ENCODE measurements at places on chromosomes 13 and 19.

DNA sequence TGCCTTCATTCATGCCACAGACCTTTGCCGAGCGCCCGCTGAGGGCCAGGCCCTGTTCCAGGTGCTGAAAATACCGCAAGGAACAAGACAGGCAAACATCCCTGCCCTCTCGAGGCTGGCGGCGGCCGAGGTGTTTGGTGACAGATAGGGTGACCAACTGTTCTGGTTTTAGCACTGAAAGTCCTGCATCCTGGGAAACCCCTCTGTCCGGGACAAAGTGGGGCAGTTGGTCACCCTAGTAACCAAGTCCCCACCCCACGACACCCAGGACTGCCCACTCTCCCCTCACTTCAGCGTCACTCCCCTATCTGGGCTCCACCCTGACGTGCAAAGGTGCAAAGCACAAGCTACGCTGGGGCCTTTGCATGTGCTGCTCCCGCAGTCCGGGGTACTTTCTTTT lies 17.3 kb downstream of the ZBTB7A start:
- no peak overlapping the region for H3K27ac ChIP-seq
- H3K36me3 ChIP-seq, result peaks cover 33% of the 10 kb centered on the region
- peaks cover 20% of the 10 kb centered on the region for H3K4me1 ChIP-seq
- no peaks in the 10 kb centered on the region for H3K27me3 ChIP-seq
- no peak for DNase-seq

GRCh38 chr19:41933693-41934426 lies 5.6 kb upstream of the ERFL start:
- DNase-seq, result no peak
- peaks cover 47% of the 10 kb centered on the region for H3K4me1 ChIP-seq
- H3K4me3 ChIP-seq, result no peak overlapping the region
- H3K27me3 ChIP-seq, result peaks cover 22% of the 10 kb centered on the region

- H3K4me1 ChIP-seq, result peaks cover 65% of the 10 kb centered on the region
- DNase-seq, result no peak
- peaks cover 48% of the 10 kb centered on the region for H3K36me3 ChIP-seq
- no peaks in the 10 kb centered on the region for H3K27me3 ChIP-seq
- H3K4me3 ChIP-seq, result peak overlapping the region; percentile 78
- peak overlapping the region; percentile 94 for H3K27ac ChIP-seq
Observed at GRCh38 chr13:40653527-40654318, 12.7 kb downstream of the FOXO1 start.

DNA sequence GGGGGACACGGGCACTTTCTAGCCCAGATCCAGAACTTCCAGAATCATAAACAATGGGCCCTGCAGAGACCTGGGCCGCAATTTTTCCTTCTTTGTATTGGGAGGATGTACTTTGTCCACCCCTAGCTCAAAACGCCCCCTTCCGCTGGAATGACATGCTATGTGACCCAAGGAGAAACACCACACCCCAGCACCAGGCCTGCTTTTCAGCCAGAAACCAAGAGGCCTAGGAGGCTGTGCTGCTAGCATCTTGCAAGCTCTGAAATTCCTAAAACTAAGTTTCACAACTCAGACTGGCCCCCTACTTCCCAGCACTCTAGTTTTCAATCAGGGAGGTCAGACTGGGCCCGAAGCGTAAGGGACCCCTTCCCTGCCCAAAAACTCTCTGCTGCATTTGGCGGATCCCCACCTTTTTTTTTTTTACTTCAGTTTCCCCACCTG lies 538 bp downstream of the LSM4 start:
- peak overlapping the region; percentile 95 for H3K27ac ChIP-seq
- H3K27me3 ChIP-seq, result no peaks in the 10 kb centered on the region
- peaks cover 53% of the 10 kb centered on the region for H3K4me1 ChIP-seq
- H3K36me3 ChIP-seq, result peaks cover 32% of the 10 kb centered on the region
- DNase-seq, result peak; percentile 86

DNA sequence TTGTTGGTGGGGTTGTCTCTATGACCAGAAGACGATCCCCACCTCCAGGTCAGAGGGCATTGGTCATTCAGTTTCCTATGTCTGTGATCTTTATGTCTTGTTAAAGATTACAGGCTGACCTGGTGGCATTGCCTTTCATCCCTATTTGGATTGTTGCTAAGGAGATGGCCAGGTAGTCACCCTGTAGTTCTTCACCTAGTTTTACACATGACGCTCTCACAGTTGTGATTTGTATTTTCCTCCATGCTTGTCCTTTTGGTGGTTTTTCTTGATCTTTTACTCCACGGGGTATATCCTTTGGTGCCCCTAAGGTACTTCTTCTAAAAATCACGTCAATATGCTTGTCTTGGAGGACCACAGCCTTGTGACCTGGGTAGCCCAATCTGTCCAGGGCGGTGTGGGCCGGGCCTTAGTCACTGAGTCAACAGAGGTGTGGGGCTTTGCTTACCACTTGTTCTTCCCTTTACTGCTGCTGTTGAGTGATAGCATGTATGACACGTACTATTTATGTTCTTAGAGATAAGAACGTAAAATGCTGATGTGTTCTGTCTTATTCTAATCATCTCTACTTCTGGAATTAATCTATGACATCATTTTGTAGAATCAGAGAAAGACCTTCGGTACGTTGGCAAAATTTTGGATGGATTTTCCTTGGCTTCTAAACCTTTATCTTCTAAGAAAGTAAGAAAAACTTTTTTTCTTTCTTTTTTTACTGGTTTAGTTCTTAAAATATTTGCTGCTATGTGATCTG lies 20.1 kb downstream of the GPATCH1 start:
- no peak overlapping the region for H3K4me3 ChIP-seq
- no peaks in the 10 kb centered on the region for H3K4me1 ChIP-seq
- DNase-seq, result no peak
- no peaks in the 10 kb centered on the region for H3K27me3 ChIP-seq
- H3K27ac ChIP-seq, result no peak overlapping the region
- H3K36me3 ChIP-seq, result peaks cover 39% of the 10 kb centered on the region

GRCh38 chr19:2084993-2085720 lies 11.0 kb downstream of the MOB3A start:
- DNase-seq, result peak; percentile 99
- H3K27ac ChIP-seq, result peak overlapping the region; percentile 100
- peak overlapping the region; percentile 98 for H3K4me3 ChIP-seq
- peaks cover 65% of the 10 kb centered on the region for H3K4me1 ChIP-seq

- no peak overlapping the region for H3K27ac ChIP-seq
- H3K4me1 ChIP-seq, result peaks cover 5% of the 10 kb centered on the region
- peaks cover 29% of the 10 kb centered on the region for H3K27me3 ChIP-seq
- H3K4me3 ChIP-seq, result no peak overlapping the region
- DNase-seq, result no peak
- H3K36me3 ChIP-seq, result no peaks in the 10 kb centered on the region
Observed at GRCh38 chr13:20717581-20718542, 14.4 kb downstream of the IL17D start.

GRCh38 chr13:114323349-114323748 lies 9.0 kb downstream of the CHAMP1 start:
- DNase-seq, result no peak
- no peak overlapping the region for H3K27ac ChIP-seq
- peaks cover 38% of the 10 kb centered on the region for H3K4me1 ChIP-seq
- H3K27me3 ChIP-seq, result no peaks in the 10 kb centered on the region
- peaks cover 63% of the 10 kb centered on the region for H3K36me3 ChIP-seq

- no peak overlapping the region for H3K27ac ChIP-seq
- H3K27me3 ChIP-seq, result no peaks in the 10 kb centered on the region
- DNase-seq, result no peak
Observed at GRCh38 chr19:56949626-56950025, 109.1 kb upstream of the PEG3 start.

- peaks cover 8% of the 10 kb centered on the region for H3K27me3 ChIP-seq
- no peak overlapping the region for H3K4me3 ChIP-seq
- H3K4me1 ChIP-seq, result no peaks in the 10 kb centered on the region
- H3K36me3 ChIP-seq, result no peaks in the 10 kb centered on the region
- H3K27ac ChIP-seq, result no peak overlapping the region
Observed at GRCh38 chr13:32001154-32001768, 30.3 kb upstream of the FRY start.

DNA sequence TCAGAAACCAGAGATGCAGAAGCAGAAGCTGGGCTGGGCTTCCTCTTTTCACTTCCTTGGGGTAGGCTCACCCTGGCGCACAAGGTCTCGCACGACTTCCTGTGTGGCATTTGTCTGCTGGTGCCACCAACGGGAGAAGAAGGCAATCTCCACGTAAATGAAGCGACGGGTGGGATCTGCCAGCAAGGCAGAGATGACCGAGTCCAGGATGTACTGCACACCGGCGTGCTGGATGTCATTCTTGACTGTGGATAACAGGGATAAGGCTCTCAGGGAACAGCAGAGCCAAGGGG lies 1.3 kb downstream of the MAN2B1 start:
- peaks cover 44% of the 10 kb centered on the region for H3K36me3 ChIP-seq
- H3K4me3 ChIP-seq, result peak overlapping the region; percentile 92
- peak overlapping the region; percentile 98 for H3K27ac ChIP-seq
- DNase-seq, result peak; percentile 85

DNA sequence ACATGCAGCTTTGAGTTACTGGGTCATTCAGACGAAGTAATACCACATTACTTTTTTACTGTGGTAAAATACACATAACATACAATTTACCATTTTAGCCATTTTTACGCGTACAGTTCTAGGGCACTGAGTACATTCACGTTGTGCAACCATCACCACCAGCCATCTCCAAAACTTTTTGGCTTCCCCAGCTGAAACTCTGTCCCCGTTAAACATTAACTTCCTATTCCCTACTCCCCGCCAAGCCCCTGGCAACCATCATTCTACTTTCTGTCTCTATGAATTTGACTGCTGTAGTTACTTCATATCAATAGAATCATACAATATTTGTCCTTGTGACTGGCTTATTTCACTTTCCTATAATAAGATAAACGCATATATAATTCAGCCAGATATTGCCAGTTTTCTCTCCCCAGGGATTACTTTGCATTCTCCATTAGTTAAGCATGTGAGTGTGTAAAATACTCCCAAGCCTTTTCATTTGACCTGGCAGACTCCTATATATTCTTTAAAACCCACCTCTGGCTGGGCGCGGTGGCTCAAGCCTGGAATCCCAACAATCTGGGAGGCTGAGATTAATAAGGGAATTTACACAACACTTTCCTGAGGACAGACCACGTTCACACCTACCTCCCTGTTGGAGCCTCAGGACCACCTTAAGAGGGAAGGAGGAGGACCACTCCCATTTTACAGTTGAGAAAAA lies 10.0 kb upstream of the CYP4F22 start:
- H3K4me1 ChIP-seq, result peaks cover 8% of the 10 kb centered on the region
- H3K27me3 ChIP-seq, result peaks cover 20% of the 10 kb centered on the region
- H3K27ac ChIP-seq, result no peak overlapping the region
- no peaks in the 10 kb centered on the region for H3K36me3 ChIP-seq

DNA sequence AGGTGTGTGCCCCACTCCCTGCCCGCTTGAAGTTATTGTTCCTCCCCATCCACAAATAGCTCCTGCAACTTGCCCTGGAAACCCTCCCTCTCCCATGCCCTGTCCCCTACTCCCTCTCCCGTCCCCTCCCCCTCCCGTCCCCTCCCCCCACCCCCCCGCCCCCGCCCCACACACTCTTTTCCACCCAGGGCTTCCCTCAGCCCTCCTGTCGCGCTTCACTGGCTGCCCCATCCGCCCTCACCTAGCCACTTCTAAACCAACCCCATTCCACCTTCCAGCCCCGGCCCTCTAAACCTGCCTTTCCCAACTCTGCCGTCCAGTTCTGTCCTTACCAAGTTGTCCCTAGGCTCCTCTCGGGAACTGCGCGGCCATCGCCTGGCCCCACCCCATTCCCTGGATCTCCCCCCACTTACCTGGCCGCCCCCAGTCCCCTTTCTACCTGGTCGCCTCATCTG lies 993 bp downstream of the RGL3 start:
- H3K36me3 ChIP-seq, result no peaks in the 10 kb centered on the region
- no peak overlapping the region for H3K27ac ChIP-seq
- peaks cover 62% of the 10 kb centered on the region for H3K27me3 ChIP-seq
- no peak overlapping the region for H3K4me3 ChIP-seq
- no peak for DNase-seq

- no peak overlapping the region for H3K27ac ChIP-seq
- no peaks in the 10 kb centered on the region for H3K27me3 ChIP-seq
- H3K4me1 ChIP-seq, result no peaks in the 10 kb centered on the region
- H3K36me3 ChIP-seq, result peaks cover 60% of the 10 kb centered on the region
- H3K4me3 ChIP-seq, result no peak overlapping the region
Observed at GRCh38 chr19:16224293-16225045, 26.8 kb downstream of the AP1M1 start.

DNA sequence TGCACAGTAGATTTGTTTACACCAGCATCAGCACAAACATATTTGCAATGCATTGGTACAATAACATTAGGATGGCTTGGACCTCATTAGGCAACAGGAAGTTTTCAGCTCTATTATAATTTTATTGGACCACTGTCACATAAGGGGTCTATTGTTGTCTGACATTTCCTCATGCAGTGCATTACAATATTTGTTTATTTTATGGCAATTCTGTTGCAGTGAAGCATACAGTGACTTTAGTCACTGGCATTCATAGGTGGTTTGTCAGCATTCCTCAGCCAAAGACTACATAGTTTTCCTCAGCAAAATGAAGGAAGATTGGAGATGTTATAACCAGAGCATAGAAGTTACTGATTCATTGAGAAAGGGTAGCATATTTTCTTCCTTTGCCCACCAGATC lies 1732.9 kb downstream of the PCDH9 start:
- no peak for DNase-seq
- no peaks in the 10 kb centered on the region for H3K36me3 ChIP-seq
- H3K27ac ChIP-seq, result no peak overlapping the region
- no peaks in the 10 kb centered on the region for H3K4me1 ChIP-seq

GRCh38 chr19:30447553-30447870 lies 75.3 kb downstream of the ZNF536 start:
- H3K27me3 ChIP-seq, result peaks cover 2% of the 10 kb centered on the region
- no peak overlapping the region for H3K27ac ChIP-seq
- H3K36me3 ChIP-seq, result no peaks in the 10 kb centered on the region
- no peak overlapping the region for H3K4me3 ChIP-seq
- DNase-seq, result no peak

GRCh38 chr19:14536926-14537692 lies 7.7 kb downstream of the TECR start:
- H3K36me3 ChIP-seq, result peaks cover 4% of the 10 kb centered on the region
- no peak overlapping the region for H3K27ac ChIP-seq
- H3K27me3 ChIP-seq, result no peaks in the 10 kb centered on the region
- H3K4me1 ChIP-seq, result peaks cover 5% of the 10 kb centered on the region
- DNase-seq, result peak; percentile 86

GRCh38 chr19:48466561-48467325 lies 2.4 kb upstream of the CYTH2 start:
- H3K4me1 ChIP-seq, result peaks cover 13% of the 10 kb centered on the region
- no peak overlapping the region for H3K4me3 ChIP-seq
- DNase-seq, result peak; percentile 57
- H3K27ac ChIP-seq, result no peak overlapping the region
- H3K27me3 ChIP-seq, result no peaks in the 10 kb centered on the region

GRCh38 chr13:40024967-40025714 lies 369.7 kb downstream of the COG6 start:
- H3K36me3 ChIP-seq, result peaks cover 5% of the 10 kb centered on the region
- H3K27me3 ChIP-seq, result peaks cover 8% of the 10 kb centered on the region
- H3K4me1 ChIP-seq, result peaks cover 35% of the 10 kb centered on the region
- peak overlapping the region; percentile 42 for H3K4me3 ChIP-seq
- no peak for DNase-seq

Data from activated CD4-positive, alpha-beta T cell treated with anti-CD3 and anti-CD28 coated beads, Interleukin-2, amount 10 ng/mL, durations not matched to agents 24 days and 14 days (primary cell).